ENCODE measurements at places on chromosomes 13 and 19.

DNA sequence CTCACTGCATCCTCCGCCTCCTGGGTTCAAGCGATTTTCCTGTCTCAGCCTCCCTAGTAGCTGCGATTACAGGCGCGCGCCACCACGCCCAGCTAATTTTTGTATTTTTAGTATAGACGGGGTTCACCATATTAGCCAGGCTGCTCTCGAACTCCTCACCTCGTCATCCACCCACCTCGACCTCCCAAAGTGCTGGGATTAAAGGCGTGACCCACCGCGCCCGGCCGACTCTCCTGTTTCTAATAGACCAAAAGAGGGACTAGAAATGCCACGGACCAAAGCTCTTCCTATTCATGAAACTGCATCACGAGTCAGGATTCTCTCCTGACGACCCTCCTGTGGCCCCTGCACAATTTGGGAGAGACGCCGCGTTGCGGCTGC, 563 bp downstream of the ZNF43 start:
- DNase-seq = no peak

- DNase-seq = no peak
These were observed 2.1 kb upstream of the SIGLEC8 start for GRCh38 chr19:51460164-51460992.

GRCh38 chr13:107457686-107458085, 757.6 kb downstream of the LIG4 start:
- no peak for DNase-seq

DNA sequence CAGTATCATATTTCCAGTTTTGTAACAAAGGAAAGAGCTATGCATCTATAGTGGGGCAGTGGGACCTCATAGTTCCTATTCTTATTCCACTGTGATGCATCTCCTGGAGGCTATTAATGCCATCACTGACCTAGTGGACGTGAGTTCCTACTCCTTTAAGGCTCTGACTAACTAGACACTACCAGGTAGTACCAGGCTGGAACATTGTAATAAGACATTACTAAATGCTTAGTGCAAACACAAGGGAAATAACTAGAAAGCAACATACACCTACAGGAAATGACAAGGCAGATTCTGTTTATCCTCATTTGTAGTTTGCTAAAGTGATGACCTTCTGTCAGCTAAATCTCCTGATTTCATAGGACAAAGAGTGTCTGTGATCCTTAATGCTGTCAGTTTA, 192.5 kb downstream of the POSTN start:
- DNase-seq = no peak

DNA sequence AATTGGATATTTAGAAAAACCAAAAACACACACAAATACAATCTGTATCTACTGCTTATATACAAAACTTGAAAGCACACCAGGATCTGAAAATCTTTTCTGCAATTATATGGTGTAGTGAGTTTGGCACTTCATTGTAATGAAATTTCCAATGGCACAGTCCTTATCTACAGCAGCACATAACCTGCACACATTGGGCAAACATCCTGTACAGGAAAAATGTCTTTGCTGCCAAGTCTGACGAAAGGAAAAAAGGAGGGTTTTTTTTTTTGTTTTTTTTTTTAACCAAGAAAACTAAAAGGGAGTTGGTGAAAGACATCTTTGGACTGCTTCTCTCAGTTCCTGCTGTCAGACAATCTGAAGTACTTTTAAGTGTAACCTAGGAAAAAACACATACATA, 107.8 kb downstream of the FOXO1 start:
- no peak for DNase-seq

DNA sequence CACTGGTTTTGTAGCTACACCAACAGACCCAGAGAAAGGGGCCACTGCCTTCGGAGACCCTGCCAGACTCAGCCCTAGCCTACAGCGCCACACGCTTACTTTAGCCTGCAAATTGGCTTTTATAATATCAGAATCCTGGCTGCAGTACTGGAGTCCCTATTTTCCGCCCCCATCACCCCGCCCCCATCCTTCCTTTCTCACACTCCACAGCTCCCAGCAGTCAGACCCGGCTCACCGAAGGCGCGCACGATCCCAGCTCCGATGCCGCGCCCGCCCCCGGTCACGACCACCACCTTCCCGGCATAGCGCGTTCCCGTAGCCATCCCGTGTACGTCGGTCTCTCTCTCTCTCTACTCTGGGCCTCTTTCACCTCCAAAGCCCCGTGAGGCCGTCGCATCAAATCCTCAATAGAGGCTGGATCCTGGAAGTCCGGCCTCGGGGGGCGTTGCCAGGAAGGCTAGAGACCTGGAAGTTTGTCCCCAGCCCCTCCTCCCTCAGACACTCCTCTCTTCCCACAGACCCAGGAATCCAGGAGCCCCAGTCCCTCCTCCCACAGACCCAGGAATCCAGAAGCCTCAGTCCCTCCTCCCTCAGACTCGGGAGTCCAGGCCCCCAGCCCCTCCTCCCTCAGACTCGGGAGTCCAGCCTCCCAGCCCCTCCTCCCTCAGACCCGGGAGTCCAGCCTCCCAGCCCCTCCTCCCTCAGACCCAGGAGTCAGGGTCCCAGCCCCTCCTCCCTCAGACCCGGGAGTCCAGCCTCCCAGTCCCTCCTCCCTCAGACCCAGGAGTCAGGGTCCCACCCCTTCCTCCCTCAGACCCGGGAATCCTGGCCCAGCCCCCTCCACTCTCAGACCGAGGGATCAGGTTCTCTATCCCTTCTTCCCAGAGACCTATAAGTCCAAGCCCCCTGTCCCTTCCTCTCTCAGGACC, at the start of gene HSD17B14:
HSD17B14 (minus strand) TSS at position 403 of the 929 bp plus-strand sequence; CDS start at position 323, 80 bp downstream.
- DNase-seq = no peak

DNA sequence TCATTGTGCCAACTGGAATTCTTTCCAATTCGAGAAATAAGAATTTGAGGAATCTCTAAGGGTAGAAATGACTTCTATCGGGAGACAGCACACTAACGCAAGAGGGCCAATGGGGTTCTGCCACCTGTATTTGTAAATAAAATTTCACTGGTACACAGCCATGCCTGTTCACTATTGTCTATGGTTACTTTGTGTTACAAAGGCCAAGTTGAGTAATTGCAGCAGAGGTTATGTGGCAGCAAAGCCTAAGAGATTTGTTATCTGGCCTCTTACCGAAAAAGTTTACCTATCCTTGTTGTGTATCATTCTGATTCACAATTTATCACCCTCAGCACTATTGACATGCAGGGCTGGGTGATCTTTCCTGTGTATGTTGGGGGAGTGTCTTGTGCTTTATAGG, 278.0 kb downstream of the KLF5 start:
- no peak for DNase-seq

DNA sequence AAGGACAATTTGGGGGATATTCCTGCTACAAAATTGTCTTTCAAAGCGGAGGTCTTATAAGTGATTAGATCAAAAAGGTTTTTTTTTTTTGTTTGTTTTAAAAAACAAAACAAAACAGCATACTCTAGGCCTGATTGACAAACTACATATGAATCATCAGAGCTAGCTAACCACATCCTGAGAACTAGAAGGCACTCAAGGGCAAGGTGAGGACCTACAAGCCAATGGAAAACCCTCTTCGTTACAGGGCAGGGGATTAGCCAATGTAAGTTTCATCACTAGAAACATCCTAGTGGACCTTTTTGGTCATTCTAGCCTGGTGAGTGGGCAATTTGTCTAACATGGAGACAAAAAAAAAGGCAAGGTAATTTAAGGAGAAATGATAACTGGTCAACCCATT, 428.6 kb downstream of the RFC3 start:
- no peak for DNase-seq

GRCh38 chr19:13181747-13182388, 31.7 kb downstream of the IER2 start:
- no peak for DNase-seq

DNA sequence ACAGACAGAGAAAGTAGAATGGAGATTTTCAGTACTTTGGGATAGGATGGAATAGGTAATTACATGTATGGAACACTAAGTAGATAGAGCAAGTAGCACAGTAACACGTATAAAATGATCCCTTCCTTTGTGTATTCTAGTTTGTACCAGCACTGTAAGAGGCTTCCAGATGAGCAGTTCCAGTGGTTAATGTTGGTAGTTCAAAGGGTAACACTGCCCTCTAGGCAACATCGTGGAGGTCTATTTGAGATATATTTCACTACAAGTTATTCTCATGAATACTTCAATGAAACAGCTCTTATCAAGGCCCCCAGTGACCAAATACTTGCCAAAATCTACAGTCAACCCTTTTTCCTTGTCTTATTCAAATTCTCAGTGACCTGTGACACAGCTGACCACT, 13.5 kb upstream of the ZNF563 start:
- DNase-seq = no peak

DNA sequence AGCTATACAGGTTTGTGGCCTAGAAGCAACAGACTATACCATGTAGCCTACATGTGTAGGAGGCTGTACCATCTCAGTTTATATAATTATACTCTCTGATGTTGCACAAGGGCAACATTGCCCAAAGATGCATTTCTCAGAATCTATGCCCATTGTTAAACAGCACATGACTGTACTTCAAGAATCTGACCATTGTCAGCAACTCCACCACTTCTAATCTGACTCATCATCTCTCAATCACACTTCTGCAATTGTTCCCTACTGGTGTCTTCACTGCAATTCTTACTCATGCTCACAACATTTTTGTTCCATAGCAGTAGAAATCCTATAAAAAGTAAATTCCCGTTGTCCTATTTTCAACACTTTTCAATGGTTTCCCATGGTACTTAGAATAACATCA, 63.9 kb upstream of the ATXN8OS start:
- no peak for DNase-seq

- no peak for DNase-seq
These were observed 6.7 kb downstream of the KLK14 start for GRCh38 chr19:51075998-51076397.

GRCh38 chr13:104411141-104411765, 1345.0 kb upstream of the SLC10A2 start:
- DNase-seq = no peak

GRCh38 chr19:31511098-31511497, 161.9 kb upstream of the TSHZ3 start:
- no peak for DNase-seq

DNA sequence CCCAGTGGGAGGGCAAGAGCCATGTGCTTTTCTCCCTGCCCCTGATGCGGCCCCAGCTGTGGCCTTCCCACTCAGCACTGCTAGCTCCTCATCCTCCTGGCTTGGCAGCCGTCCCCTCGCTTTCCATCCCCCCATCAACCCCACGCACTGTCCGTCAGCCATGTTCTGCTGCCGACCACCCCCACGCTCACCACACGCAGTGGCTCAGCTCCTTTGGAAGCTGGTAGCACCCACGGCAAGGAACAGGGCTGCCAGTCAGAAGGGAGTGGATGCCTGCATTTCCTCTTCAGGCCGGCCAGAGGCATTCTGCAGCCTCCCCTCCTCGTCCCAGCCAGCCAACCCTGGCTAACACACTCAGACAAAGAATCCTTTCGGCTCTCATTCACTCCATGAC, 6.3 kb downstream of the CALM3 start:
- DNase-seq = no peak

DNA sequence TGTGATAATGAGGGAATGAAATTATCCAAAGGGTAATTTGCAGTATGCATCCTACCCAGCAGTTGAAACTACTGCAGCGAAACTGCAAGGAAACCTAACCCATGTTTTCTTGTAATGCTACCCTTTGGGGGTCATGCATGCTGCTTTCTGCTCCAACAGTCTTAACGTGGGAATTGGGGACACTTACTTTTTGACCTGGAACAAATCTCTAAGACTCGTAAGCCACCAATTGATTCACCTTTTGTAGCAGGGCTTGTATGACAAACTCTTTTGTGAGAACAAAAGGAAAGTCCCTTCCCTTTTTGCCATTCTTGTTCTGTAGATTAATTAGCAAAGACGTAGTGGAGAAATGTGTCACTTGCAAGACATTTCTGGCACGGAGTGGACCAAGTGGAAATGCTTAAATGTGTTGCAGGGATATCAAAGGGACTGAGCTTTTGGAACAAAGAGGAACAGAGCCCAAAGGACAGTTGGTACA, 27.4 kb downstream of the LRCH1 start:
- no peak for DNase-seq

- no peak for DNase-seq
These were observed 155.5 kb upstream of the STARD13 start for GRCh38 chr13:33441015-33441414.

DNA sequence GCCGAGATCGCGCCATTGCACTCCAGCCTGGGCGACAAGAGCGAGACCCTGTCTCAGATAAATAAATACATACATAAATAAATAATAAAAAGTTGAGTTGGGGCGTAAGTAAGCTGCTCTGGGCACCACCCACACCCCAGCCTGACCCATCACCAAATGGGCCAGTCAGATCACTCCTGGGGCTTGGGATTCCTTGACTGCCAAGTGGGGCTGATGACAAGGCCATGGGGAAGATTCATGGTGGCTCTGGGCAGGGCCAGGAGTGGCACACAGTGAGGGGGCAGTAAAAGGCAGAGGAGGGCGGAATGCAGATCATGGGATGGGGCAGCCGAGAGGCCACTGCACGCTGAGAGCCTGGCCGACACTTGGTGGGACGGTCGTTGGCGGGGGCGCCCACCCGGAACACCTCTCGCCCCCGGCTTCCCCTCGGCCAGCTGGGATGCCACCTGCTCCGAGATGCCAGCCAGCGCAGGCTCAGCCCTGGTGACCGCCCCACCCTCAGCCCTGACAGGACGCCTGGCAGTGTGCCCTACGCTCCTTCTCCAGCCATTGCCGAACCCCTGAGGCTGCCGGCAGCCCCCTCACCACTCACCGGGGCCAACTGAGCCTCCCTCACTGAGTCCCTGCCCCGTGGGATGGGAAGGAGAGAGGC, 10.9 kb downstream of the ZNF653 start:
- DNase-seq = no peak

DNA sequence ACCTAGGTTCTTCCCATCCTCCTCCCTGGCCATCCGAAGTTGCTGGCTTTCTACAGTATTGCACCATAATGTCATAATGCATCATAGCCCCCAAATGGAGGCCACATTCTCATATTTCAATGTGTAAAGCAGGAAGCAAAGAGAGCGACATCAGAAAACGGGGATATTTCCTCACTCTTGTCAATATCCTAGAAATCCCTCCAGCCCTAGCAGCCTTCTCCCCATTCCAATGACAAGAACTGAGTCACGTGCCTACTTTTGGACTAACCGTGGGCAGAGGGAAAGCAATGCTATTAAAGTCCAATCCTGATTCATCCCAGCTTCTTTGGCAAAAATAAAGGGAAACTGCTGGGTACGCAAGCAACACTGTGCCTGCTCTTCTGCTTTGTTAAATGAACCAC, 4.3 kb upstream of the RAP2A start:
- no peak for DNase-seq

DNA sequence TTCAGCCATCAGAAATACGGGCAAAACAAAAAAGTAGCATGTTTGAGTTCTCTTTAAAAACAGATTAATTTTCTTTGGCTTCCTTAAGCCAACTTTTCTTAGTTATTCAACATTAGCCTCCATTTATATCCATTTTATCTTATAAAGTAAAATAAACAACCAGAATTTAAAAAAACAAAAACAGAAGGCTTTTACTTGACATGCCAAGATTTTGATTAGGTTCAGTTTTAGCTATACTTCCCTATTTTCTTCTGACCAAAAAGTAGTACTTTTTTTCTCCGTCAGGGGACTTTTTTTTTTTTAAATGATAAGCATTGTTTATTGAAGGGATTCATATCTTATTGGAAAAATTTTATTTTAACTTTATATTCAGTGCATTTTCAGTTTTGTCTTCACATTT, 18.1 kb downstream of the RNASEH2B start:
- DNase-seq = no peak
